ENCODE measurements at places on chromosomes 1 and 21.

DNA sequence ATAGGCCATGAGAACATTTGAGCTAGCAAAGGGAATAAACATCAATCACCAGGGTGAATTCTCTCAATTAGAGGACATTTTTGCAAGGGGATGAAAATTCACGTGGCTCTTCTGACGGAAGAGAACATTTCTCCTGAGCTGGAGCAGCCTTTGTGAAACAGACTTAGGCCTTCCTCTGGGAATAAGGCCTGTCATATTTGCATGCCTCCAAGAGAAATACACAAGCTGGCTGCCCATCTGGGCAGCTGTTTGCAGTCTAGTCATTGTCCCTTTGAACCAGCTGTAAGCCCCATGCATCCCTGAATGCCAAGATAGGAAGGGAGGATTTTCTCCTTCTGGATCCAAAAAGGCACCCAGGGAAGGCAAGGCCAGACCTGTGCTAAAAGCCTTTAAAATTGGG, 5.5 kb downstream of the LEMD1 start:
- DNase-seq, result no peak

- DNase-seq, result no peak
These were observed 23.1 kb downstream of the NPHP4 start for GRCh38 chr1:5969168-5969567.

- no peak for DNase-seq
These were observed 375.6 kb downstream of the AMY1C start for GRCh38 chr1:104125266-104125665.

DNA sequence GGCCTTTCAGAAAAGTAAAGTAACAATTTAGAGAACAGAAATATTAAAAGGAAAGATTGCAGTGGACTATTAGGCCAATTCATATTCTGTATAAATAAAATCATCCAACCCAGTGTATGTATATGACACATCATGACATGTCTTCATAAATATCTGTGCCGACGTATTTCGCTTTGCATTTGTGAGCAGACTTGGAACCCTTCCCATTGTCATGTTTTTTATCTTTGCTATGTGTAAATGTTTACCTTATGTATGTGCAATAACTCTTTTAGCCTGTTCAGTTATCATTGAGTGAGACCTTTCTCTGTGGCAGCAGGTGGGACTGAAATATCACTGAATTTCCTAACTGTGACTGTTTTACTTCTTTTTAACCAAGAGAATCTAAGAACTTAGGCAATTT, 58.0 kb upstream of the FAM3B start:
- no peak for DNase-seq

GRCh38 chr1:18549106-18549505, 68.4 kb downstream of the KLHDC7A start:
- DNase-seq, result no peak

DNA sequence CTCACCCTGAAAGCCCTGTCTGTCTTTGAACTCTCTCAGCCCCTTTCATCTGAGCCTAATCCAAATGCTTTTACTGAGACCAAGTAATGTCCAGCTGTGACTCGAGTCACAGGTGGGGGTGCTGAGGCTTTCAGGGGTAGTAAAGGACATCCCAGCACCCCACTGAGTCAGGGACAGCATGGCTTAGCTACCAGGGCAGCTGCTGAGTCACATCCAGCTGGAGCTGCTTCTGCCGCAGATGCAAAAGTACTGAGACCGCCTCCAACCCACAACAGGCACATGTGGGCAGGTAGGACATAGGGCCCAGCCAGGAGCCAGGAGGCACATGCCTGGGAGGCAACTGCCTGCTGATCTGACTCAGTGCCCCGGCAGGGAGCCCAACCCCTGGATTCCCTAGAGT, 6.7 kb upstream of the VSIG8 start:
- DNase-seq, result no peak

DNA sequence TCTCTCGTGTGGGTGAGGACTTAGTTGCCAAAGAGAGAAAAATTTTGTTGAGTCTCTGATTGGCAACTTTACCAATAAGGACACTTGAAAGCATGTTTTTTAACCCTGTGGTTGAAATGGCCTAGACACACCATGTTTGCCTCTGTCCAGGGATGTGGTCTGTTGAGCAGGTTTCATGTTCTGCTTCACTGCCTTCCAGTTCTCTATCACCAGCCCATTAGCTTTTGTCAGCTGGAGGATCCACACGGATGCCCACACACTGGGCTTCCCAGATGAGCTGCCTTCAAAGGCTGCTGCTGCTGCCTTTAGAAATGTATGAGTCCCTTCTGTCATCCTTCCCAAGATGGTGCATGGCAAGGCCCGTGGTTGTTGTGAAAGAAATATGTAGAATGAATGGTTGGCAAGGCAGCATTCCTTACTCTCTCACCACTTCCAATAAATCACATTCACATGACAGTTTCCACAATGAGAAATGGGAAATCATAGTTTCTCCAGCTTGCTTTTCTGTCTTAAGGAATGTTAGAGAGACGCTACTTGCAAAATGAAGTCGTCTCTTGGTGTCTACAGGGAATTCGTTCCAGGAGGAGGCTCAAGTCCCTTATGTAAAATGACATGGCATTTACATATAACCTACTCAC, 108.2 kb upstream of the SLC35F3 start:
- no peak for DNase-seq

- DNase-seq, result no peak
These were observed 196.4 kb downstream of the PLPP3 start for GRCh38 chr1:56382929-56383328.

DNA sequence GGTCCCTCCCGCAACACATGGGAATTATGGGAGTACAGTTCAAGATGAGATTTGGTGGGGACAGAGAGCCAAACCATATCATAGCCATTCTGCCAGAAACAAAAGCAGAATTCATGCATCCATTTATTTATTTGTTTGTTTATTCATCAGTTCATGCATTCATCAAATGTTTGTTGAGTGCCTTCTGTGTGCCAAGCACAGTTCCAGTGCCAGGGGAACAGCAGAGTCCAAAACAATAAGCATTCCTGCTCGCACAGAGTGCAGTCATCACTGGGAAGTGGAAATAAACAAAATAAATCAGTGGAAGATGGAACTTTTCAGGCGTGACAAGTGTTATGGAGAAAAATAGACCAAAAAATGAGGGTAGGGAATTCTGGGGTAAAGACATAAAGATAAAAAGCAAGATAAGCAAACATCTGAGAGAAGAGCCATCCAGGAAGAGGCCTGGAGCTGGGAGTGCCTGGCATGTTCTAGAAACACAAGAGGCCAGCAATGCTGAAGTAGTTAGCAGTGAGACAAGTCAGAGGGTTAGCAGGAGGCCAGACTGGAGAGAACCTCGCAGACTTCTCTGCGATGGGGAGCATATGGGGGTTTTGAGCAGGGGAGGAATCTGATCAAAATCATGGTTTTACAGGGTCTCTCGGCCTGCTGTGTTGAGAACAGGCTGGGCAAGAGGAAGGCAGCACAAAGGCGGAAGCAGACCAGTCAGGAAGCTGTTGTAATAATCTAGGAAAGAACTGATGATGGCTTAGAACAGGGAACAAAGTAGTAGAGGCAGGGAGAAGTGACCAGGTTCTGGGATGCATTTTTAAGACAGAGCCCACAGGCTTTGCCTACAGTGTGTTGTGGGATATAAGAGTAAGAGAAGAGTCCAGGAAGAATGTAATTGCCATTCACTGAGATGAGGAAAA, 113.2 kb downstream of the GLUL start:
- DNase-seq, result no peak

DNA sequence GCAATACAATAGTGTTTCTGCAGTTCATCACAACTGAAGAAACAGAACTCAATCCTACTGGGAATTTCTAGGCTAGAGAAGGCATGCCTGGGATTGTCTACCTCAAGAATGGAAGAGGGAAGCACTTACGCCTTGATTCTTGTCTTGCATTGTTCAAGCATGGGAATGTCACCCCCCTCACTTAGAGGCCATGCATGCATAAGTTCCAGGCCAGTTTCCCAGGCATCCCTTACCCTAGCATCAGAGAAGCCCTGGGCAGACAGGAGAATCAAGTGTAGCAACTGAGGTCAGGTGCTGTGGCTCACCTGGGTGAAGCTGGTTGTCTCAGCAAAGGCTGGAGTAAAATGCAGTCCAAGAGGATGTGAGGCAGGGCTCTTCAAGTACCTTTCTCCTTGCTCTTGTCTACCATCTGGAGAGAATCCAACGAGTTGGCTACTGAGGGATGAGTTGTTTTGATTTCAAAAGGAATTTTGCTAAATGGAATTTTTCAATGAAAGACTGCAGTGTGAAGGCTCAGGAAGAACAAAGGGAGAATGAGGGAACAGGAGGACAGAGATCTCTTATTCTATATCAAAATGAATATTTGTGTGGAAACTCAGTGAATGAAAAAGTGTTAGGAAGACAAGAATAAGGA, 174.3 kb downstream of the NEK7 start:
- DNase-seq, result no peak

DNA sequence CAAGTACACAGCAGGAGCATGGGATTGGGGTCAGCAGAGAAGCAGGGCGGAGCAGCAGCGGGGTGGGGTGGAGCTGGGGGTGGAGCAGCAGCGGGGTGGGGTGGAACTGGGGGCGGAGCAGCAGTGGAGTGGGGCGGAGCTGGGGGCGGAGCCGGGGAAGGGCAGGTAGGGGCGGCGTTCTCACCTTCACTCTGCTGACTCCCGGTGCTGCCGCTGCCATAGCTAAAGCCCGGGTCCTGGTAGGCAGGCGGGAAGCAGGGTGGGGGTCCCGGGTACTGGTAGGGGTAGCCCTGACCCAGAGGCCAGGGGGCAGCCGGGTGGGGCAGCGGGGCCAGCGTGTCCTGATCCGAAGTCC, 6.7 kb downstream of the TAS1R3 start:
- DNase-seq, result no peak

DNA sequence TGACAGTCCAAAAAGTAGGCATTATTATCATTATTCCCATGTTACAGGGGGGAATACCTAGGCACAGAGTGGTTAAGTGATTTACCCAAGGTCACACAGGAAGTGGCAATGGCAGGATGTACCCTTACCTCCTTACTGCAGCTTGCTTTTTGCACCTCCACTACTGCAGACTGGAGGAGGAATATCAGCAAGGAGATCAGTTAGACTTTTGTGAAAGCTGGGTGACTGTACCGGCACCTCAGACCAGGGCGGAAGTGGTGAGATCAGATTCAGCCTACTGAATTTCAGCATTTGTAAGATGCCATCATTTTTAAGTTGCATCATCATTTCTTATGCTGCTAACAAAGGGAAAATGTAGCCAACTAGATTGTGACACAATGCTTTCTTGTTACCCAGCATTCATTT, 4.5 kb downstream of the ADARB1 start:
- no peak for DNase-seq

DNA sequence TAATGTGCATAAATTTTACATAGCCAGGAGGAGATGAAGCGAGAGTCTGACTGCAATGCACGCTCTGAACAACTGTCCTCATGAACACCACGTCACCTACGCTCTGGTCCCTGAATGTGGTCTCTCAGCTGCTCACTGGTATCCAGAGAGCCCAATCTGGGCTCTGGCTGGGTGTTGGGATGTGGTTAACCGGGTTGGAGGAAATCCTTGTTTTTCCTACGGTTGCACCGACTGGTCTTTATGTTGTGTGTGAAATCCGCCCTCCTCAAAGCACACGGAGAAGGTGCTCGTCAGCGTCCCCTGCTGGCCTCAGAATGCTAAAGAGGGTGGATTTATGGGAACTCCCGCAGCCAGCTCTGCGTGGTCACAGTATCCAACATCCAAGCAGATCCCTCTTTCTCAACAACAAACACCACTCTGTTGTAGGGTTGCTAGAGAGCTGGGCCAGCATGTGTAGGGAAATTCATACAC, 51.8 kb upstream of the FAM89A start:
- DNase-seq, result no peak

DNA sequence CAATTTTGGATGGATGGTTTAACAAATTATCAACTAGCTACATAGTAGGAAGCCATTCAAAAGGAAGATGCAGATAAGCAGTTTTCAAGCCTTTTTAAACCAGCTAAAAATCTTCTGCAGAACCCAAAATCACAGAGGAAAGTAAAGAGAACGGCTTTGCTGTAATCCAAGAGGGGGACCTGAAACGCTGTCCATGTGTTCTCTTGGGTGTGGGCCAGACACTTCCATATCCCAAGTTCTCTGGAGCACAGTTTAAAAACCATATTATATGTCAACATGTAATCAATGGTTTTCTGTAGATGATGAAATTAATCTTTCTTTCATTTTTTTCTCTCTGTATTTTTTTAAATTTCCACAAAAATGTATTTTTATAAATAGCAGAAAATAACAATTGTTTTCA, 90.5 kb downstream of the SELENOF start:
- no peak for DNase-seq

GRCh38 chr1:85297855-85298629, 21.6 kb upstream of the BCL10 start:
- DNase-seq, result peak; percentile 29

DNA sequence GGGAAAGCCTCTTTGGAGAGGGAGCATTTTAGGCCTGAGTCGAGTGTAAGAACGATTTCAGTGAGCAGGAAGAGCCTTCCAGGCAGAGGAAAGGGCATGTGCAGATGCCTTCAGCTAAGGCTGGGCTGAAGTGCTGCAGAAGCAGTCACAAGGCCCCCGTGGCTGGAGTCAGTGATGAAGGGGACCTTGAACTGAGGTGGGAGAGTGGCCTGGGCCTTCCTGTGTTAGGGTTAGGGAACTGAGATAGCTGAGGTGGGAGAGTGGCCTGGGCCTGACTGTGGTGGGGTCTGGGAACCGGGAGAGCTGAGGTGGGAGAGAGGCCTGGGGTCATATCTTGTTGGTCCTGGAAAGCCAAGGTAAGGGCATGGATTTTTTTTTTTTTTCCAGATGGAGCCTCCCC, 50.9 kb upstream of the ETV3 start:
- no peak for DNase-seq

- DNase-seq, result no peak
These were observed 207.0 kb downstream of the TTLL7 start for GRCh38 chr1:83791821-83792437.

DNA sequence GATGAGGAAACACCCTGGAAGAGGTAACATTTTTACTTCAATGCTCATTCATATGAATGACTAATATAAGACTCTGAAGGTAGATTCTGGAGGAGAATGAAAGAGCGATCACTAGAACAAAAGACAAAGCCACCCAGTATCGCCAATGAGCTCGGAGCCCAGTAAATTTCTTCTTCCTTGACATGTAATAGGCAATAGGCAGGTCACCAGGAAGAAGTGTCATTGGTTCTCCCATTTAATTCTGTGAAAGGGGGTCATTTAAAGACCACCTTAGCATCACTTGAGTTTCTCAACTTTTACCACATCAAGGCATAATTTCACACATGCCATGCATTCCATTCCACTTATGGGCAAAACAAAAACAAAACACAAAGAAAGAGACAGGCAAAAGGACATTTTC, 7.9 kb downstream of the TNFSF18 start:
- no peak for DNase-seq

DNA sequence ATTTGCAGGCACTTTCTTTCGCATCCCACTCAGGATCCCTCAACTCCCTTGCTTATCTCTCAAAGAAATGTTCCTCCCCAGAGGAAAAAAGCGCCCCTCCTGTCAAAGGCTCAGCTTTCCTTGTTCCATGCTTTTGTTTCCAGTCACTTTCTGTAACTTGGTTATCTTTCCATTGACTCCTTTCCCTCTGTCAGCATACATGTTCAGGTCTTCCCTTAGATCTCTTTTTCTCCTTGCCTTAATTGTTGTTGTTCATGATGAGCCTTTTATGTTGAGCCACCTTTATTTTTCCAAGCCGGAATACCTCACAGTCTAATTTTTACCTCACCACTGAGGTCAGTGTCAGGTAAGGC, 46.5 kb upstream of the PODN start:
- DNase-seq, result no peak

GRCh38 chr1:16164213-16165072, 8.6 kb upstream of the EPHA2 start:
- DNase-seq, result no peak

Data from memory B cell (primary cell).